ENCODE measurements at places on chromosomes 6 and 20. TPM values are rescaled to one million over a fixed set of nuclear protein-coding genes. Genes with fewer than 3 reads are reported as not detected.

- DNase-seq, result no peak
Measured at GRCh38 chr6:11278207-11278559, 45.7 kb upstream of the NEDD9 start.

Gene GPR63
- total RNA-seq, result 0.95 TPM

Gene CST7
- not detected for total RNA-seq

GRCh38 chr6:65938000-65938399 lies 231.0 kb upstream of the EYS start:
- DNase-seq, result no peak

Gene ACOT13
- total RNA-seq, result 31.6 TPM

Gene ARID1B
- total RNA-seq, result 91.7 TPM

GRCh38 chr6:118124851-118125250 lies 217.8 kb downstream of the SLC35F1 start:
- no peak for DNase-seq

Gene EBF4
- total RNA-seq, result 6.8 TPM

- DNase-seq, result no peak
Measured at GRCh38 chr6:157304899-157305663, 18.2 kb downstream of the TMEM242 start.

Gene APCDD1L
- 0.62 TPM for total RNA-seq

GRCh38 chr6:139510040-139510790 lies 135.8 kb upstream of the CITED2 start:
- no peak for DNase-seq

All from Panc1 (cell line).